Cortex of kidney (tissue), 1 donor: ENCODE measurements at places on chromosomes 2 and 18.

DNA sequence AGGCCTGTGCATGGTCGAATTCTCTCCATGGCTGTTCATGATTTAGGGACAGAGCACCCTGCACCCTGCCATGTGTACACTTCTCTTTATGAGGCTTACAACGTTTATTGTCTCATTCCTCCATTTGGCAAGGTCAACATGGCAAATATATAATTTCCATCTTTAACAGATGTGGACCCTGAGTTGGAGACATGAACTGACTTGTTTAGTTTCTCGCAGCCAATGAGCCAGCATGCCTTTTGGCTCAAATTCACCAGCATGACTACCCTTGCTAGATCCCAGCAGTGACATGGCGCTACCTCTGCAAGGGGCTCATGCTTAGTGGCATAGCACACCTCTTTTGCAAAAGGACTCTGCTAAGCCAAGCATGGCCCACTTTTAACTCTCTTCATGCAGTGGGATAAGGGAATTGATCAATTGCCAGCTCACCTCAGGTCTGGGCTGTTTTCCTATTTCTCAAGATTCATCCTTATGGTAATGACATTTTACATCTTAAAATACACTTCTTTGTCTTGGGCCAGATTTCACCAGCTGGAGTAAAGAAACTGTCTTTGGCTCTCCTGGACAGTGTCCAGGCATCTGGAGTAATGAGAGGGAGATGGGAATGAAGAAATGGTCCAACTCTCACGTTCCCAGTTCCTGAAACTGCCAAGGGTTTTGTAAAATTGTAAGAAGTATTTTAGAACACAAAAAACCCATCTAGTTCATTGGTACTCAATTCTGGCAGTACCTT lies 159.5 kb downstream of the SETBP1 start:
- DNase-seq, result no peak

DNA sequence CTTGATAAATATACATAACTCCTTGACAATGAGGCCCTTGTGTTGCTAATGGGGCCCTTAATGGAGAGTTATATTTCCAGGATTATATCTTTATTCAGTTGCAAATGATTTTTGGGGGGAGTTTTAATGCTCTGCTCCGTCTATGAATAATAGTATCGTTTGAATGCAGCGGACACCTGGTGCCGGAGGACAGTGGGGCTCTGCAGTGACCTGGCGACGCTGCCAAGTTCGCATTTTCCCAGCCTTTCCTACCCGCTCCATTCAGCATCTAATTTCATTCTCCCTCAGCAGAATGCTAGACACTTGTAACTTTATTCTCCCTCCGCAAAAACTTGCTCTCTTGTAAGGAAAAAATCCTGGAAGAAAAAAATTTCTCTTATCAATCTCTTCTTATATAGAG lies 257.6 kb upstream of the SALL3 start:
- no peak for DNase-seq

DNA sequence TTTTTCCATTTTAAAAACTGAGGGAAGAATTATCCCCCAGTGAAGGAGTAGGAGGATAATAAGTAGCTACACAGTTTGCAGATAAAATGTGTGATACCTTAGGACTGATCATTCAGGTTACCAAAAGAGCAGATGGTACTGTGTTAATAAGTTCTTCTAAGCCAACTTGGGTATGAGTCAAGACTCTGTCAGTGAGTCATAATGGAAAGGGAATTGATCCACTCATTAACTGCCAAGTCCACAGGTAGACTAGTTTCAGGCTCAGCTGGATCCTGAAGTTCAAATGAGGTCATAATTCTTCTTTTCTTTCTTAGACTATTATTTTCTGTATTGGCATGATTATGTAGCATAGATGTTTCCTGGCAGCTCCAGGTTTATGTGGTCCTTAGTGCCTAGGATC lies 142.4 kb upstream of the ALPP start:
- no peak for DNase-seq

GRCh38 chr2:202005272-202005887 lies 28.3 kb upstream of the FZD7 start:
- no peak for DNase-seq

- no peak for DNase-seq
Observed at GRCh38 chr2:160941290-160941846, 218.9 kb upstream of the TANK start.

GRCh38 chr18:13438507-13439056 lies 220.0 kb downstream of the LDLRAD4 start:
- no peak for DNase-seq

- DNase-seq, result no peak
Observed at GRCh38 chr2:238157506-238158017, 1.2 kb upstream of the ERFE start.

DNA sequence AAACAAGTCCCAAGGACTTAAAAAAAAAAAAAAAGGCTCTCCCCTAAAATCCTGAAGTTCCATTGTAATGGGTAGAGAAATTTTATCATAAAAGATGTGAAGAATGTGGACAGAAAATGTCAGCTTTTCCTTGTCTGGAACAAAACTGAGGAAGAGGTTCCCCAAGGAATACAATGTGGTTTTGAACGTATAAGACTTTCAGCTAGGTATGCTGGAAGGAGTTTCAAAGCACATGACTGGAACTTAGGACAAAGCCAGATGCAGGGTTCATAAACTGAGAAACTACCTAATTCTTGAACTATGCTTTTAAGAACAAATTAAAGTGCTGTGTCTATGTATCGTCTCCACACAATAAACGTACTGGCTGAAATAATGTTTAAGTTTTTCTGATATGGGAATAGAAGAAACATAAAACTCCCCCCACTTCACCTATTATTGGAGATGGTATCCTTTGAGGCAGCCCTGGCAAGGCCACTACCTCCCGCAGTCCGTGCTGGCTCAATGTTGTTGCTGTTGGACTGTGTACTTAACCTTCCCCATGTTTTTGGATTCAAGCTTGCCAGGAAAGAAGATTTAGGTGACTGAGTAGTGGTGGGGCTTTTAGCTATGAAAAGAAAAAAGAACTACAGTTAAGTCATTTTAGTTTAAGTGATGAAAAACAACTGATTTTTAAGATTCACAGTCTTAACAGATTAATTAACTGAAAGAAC lies 84.2 kb upstream of the DNER start:
- DNase-seq, result no peak

DNA sequence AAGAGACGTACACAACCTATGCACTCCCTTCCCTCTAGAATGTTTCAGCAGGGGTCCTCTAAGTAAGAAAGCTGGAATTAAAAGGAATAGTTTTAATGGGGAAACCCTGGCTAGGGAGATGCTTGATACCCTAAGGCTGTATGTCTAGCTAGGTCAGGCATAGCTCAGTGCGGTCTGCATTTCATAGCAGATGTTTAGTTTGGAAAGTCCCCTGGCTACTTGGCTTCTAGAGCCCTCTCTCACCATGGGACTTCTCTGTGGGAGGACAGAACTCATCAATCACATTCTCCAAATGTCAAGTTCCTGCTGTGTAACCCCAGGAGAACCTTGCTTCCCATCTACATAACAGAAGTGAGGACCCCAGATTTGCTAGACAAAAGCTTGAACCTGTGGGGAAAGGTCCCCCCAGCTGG lies 24.1 kb upstream of the ANXA4 start:
- DNase-seq, result no peak

- DNase-seq, result no peak
Observed at GRCh38 chr2:207506426-207506825, 23.3 kb upstream of the CREB1 start.

GRCh38 chr2:238816291-238816690 lies 31.6 kb upstream of the TWIST2 start:
- DNase-seq, result no peak

DNA sequence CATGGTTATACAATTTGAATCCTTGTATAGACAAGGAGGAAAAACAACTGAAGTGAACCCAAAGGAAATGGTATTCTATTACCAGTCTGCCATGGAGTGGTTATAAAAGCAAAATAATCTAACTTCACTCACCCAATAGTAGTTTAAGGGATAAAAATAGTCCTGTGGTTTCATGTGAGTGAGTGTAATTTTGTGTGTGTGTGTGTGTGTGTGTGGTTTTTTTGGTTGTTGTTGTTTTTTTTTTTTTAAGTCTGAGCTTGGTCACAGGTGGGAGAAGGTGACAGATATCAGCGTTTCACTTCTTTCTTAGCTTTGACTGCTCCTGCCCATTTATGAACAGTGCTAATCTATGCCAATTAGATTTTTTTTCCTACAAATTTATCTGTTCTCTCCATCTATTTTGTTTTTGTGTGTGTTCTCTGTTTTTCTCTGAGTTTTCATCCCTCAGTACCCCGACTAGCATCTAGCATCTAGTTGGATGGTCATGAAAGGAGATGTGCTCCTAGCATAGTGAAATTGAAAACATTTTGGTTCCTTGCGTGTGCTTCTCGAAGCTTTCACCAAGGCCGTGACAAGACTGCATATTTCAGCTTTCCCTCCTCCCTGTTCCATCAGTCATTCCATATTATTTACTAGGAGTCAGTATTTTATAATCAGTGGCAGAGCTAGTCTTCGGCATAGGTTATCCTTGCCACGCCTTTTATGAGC lies 200.1 kb upstream of the DTNA start:
- no peak for DNase-seq

DNA sequence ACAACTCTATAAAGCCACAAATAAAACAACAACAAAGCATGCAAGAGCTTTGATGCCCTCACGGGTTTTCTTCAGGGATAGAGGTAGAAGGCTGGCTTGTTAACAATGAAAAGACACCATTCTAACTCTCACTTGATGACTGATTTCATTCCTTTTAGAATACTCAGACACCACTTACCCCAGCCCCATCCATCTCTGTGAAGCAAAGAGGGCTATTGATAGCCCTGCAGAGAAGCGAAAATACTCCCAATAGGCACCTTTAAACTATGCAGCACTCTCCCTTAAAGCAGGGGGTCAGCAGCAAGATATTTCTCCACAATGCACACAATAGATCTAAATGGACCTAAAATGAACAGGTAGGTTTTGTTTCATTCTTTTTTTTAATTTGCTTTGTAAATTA lies 35.1 kb downstream of the ZNF385B start:
- no peak for DNase-seq

DNA sequence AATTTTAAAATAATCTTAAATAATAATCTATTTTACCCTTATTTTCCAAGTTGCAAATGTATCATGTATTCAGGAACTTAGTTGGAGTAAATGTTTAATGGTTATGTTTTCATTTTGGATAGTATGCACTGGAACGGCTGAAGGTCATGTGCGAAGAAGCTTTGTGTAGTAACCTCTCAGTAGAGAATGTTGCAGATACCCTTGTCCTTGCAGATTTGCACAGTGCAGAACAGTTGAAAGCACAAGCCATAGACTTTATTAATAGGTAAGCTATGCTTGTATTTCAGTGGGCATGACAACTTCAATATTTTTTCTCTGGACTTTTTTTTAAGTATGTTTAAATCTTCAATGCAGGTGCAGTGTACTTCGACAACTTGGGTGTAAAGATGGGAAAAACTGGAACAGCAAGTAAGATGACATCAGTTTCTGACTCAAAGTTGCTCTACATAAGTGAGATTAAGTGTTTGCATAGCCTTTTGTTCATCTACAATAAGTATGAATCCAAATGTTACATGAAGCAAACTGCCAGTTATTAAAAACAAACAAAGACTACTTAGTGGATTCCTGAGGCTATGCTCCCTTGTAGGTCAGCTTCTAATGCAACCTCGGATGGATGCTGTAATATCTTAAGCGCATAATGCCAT lies 63.1 kb downstream of the SPOPL start:
- DNase-seq, result no peak

GRCh38 chr2:233354971-233355574 lies 779 bp downstream of the DGKD start:
- no peak for DNase-seq

GRCh38 chr2:128550389-128550788 lies 231.7 kb upstream of the HS6ST1 start:
- no peak for DNase-seq

DNA sequence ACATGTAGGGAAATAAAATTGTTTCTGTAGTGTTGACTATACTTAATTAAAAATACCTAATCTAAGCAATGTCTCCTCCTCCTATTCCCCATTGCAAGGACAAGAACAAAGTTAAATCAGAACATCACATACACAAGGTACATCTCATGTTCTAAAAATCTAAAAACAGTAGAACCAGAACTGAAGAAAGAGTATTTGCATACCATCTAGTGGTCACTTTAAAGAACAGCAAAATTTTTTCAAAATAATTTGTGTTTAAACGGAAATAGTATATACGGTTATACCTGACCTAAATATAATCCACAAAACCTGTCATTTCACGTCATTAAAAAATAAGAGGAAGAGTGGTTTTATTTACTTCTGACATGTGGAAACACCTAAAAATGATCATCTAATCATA lies 294.3 kb upstream of the KCNH7 start:
- no peak for DNase-seq

DNA sequence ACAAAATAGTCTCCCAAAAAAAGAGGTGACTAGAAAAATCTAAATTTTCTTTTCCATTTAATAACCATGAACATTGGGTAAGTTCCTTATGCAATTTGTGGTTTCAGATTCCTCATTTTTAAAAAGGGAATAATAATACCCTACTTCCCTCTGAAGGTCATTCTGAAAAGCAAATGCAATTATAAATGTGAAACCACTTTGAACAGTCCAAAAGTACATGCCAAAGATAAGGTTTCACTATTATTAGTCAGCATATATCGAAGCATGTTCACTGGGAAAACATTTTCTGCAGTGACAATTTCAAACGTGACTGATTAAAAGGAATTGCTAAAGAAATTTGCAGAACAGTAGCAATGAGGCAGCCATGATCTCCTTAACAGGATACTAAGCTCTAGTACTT lies 100.1 kb upstream of the RNF152 start:
- DNase-seq, result no peak

GRCh38 chr2:20624884-20625485 lies 25.9 kb downstream of the HS1BP3 start:
- no peak for DNase-seq
